HuH-7 (cell line): ENCODE measurements at places on chromosomes 4 and X.
A peak's percentile ranks its signal among the peaks of the same experiment; 100 is the strongest.

GRCh38 chr4:75142382-75142781, 209.5 kb downstream of the PARM1 start:
- DNase-seq, result no peak

- DNase-seq, result no peak
Measured at GRCh38 chrX:121150217-121150616, 102.8 kb downstream of the GLUD2 start.

- no peak for DNase-seq
Measured at GRCh38 chrX:118228041-118228440, 111.4 kb upstream of the KLHL13 start.

DNA sequence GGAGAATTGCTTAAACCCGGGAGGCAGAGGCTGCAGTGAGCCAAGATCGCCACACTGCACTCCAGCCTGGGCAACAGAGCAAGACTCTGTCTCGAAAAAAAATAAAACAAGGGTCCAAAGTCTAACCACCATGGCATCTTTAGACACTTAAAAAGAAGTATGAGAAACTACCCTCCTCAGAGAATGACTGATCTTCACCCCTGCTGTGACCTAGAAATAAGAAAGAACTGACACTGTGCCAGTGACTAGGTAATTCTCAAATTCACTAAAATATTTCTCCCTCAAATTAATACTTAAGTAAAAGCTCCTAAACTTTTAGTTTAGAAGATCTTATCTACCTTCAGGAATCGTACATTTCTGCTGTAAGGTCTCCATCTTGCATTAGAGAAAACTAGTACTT, 80.3 kb downstream of the AFAP1 start:
- DNase-seq, result no peak

DNA sequence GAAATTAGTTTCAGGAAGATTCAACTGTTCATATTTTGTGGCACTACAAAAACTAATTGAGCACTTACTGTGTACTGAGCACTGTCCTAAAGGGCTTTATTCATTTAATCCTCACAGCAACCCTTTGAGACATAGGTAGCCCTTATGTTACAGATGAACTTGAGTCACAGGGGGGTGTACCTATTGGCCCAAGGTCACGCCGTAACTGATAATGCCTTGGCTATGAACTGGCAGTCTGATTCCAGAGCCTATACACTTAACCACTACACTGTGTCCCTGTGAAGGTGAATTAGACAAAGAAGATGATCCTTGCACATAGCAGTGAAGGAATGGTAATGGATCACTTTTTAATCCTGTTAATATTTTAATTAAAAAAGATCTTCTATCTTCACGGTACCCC, 12.0 kb downstream of the TMEM165 start:
- no peak for DNase-seq

DNA sequence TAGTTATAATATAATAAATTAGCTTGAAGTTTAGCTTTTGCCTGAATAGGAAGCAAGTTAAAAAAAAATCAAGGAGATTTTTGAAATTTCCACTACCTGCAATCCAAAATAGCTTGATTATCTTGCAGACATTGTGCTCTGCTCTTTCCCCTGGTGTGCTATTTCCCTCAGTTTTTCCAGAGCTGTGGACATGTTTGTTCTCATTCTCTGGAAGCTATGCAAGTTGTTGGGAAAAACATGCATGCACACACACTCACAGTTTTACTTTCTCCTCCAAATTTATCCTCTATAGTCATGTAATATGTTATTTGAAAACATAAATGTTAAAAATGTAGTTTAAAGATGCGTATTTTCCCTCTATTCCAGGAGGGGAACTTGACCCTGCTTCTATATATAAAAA, 225.8 kb upstream of the ARSJ start:
- DNase-seq, result no peak

DNA sequence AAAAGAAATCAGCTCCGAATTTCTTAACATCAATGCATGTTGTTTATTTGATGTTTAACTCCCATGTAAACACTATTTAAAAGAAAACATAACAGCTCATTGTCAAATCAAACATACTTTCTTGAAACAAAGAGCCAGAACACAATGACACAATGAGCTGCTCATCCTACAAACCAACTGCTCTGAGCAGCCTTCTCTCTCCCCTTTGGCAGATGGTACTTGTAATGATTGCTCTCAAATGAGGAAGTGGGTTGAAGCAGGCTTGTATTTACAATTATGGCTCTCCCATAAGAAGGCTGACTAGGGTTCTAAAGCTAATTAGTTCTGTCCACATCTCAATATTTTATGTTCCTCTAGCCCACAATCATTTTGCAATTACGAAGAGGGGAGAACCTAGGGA, 637.8 kb upstream of the ADGRL3 start:
- DNase-seq, result no peak

GRCh38 chr4:87498446-87498900, 30.7 kb downstream of the SPARCL1 start:
- no peak for DNase-seq

- DNase-seq, result no peak
Measured at GRCh38 chrX:71542825-71543224, 9.9 kb downstream of the OGT start.

- DNase-seq, result no peak
Measured at GRCh38 chr4:98688411-98689290, 30.2 kb upstream of the TSPAN5 start.

GRCh38 chr4:118850488-118851173, 14.7 kb upstream of the SEC24D start:
- no peak for DNase-seq

DNA sequence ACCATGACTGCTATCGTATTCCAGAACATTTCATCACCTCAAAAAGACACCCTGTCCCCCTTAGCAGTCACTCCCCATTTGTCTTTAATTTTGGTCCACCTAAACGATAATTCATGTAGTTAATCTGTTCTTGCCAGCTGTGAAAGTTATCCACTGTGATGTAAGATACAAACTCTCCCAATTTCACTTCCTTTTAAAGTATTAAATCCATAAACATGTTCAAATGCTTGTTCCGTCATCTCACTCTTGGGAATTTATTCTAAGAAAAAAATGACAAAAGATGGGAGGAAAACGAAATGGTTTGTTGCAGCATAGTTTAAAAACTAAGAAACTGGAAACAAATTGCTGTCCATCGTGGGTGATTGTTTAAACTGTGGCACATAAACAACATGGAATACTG, 53.7 kb upstream of the IRF2 start:
- no peak for DNase-seq

GRCh38 chrX:17187136-17187756, 187.8 kb upstream of the NHS start:
- no peak for DNase-seq

DNA sequence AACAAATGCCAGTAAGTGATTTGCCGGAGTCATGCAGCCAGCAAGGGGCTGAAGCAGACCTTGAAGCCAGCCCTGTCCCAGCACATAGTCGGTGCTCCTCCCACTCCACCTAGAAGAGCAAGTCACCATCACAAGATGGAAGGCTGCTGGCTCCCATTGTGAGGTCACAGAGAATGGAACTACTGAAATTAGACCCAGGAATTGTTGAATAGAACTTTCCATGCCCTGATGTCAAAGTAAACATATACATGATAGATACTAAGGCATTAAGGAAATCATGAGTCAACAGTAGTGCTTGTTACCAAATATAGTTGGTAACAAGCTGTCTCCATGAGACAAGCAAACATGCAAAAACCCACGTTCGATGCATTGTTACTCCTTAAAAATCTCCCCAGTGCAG, 177.1 kb upstream of the MID1 start:
- no peak for DNase-seq

DNA sequence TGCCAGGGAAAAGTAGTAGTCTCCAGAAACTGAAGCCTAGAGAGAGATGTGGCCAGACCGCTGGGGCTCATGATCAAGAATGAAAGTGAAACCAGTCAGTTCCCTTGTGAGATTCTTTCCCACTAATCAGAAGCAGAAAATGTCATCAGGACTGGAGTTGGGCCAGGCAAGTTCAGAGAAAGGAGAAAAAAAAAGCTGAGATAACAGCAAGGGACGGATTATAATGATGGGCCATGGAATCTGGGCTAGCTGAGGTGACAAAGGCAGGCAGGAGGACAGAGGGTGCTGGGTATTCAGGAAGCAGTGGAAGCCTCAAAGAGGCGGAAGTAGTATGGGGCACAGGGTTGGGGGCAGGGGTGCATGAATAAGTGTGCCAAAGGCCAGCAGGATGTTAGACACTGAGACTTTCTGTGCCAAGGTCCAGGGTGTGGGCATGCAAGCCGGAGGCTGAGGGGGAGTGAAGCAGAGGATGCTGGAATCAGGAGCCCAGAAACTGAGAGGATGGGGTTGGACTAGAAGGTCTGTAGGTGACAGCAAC, 2.5 kb downstream of the CXorf38 start:
- peak; percentile 17 for DNase-seq

- DNase-seq, result no peak
Measured at GRCh38 chrX:153773741-153774575, 6.9 kb upstream of the SRPK3 start.

- DNase-seq, result no peak
Measured at GRCh38 chrX:150406596-150406995, 43.5 kb downstream of the MAMLD1 start.

GRCh38 chr4:184653650-184654049, 4.1 kb downstream of the PRIMPOL start:
- no peak for DNase-seq

GRCh38 chr4:93896516-93896915, 68.0 kb downstream of the ATOH1 start:
- no peak for DNase-seq

- DNase-seq, result no peak
Measured at GRCh38 chr4:183755596-183755995, 96.5 kb downstream of the TRAPPC11 start.

DNA sequence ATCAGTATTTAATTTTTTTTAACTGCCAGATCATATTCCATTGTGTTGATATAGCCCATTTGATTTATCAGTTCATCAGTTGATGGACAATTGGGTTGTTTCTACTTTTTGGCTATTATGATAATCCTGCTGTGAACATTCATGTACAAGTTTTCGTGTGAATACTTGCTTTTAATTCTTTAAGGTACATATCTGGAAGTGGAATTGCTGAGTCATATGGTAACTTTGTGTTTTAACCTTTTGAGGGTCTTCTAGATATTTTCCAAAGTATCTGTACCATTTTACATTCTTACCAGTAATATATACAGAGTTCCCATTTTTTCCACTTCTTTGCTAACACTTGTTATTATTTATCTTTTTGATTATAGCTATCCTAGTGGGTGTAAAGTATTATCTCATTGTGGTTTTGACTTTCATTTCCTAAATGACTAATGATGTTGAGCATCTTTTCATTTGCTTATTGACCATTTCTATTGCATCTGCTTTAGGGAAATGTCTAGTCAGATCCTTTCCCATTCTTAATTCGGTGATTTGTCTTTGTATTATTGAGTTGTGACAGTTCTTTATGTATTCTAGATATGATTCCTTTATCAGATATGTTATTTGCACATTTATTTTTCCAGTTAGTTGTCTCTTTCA, 75.2 kb upstream of the NUDT6 start:
- DNase-seq, result no peak
